ENCODE measurements at places on chromosomes 13 and 19. TPM values are rescaled to one million over a fixed set of nuclear protein-coding genes. Genes with fewer than 3 reads are reported as not detected.

GRCh38 chr13:108003626-108004025 is 211.7 kb downstream of the LIG4 start:
- DNase-seq, result no peak

- no peak for DNase-seq
Measured at GRCh38 chr19:28313633-28314032, 899.3 kb downstream of the UQCRFS1 start.

DNA sequence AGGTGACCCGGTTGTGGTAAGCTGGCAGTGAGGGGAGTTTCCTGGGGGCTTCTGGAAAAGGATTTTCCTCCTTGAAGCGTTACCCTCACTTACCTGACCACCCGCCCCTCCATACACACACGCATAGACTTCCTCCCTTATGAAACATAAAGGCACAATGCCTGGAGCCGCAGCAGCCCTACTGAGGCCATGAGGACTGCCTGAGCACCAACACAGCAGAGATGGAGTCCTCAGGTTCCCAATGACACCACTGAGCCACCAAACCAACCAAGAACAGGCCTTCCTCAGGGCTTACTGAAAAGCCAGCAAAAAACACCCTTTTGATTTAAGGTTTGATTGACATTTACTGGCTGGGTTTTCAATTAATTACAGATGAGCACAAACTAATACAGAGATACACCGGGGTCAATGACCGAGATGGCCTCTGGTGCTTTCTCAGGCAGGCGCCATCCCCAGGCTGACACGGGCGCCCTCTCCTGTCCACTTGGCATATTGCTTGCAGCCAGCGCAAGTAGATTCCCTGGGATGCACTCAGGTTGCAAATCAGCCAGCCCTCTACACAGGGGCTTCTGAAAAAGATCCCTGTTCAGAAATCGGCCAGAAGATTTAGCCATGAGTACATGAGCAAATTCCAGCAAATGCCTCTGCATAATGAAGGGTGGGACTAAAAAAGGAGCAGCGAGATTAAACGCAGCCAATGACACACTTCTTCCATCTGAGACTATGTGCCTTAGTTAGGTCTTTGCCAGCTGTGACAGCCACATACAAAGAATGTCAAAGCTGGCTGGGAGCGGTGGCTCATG is 14.8 kb downstream of the OPA3 start:
- peak; percentile 84 for DNase-seq

- DNase-seq, result no peak
Measured at GRCh38 chr13:44293908-44294735, 79.5 kb upstream of the SERP2 start.

The IGFL1 gene
- total RNA-seq, result not detected

The ZNF296 gene
- total RNA-seq, result 5.4 TPM

The CCDC194 gene
- total RNA-seq, result not detected

DNA sequence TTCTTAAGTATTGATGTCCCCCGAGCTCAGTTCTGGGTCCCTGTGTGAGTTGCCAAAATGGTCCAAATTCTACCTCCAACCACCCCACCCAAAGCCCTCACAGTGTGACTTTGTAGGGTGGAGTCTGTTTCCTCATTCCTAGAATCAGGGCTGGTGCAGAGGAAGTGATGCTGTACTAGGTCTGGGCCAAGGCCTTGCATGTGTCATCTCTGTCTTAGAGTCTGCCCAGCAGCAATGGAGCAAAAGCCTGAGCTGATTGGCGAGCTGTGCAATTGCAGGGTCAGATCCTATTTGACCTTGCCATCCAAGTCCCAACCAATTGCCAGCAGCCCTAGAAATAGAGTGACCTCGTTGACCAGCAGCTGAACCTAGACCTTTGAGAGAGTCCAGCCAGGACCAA is 97.0 kb upstream of the ANKRD10 start:
- DNase-seq, result no peak

GRCh38 chr13:24006520-24007248 is 109.4 kb upstream of the C1QTNF9B start:
- DNase-seq, result no peak

The MEIOSIN gene
- total RNA-seq, result not detected

- no peak for DNase-seq
Measured at GRCh38 chr13:109158383-109158782, 529.0 kb downstream of the MYO16 start.

GRCh38 chr13:97077341-97077740 is 83.1 kb upstream of the OXGR1 start:
- no peak for DNase-seq

GRCh38 chr19:7247155-7247554 is 47.1 kb downstream of the INSR start:
- DNase-seq, result no peak

The MAB21L1 gene
- total RNA-seq, result 4.1 TPM

DNA sequence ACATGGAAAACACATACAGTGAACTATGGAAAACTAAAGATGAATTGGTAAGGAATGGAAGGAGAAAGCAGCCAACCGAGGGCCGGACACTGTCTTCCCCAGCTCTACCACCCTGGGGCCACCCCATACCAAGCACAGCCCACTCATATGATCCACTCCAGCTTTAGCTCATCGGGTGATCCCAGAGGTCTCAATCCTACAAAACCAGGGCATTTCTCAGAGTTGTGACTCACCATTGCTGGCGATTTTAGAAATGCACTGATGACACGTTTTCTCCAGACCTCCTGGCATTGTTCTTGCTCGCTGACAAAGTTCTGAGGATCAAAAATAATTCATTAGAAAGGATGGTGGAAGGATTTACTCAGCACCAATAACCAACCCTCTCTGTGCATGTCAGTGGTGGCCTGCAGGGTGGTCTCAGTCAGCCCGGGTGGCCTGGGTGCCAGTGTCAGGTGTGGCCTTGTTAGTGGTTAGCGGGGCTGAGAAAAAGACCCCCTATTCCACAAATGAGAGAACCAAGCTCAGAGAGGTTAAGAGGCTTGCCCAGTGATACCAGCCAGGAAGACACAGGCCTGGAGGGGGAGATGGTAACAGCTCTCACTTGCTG is 6.6 kb downstream of the TMEM272 start:
- no peak for DNase-seq

DNA sequence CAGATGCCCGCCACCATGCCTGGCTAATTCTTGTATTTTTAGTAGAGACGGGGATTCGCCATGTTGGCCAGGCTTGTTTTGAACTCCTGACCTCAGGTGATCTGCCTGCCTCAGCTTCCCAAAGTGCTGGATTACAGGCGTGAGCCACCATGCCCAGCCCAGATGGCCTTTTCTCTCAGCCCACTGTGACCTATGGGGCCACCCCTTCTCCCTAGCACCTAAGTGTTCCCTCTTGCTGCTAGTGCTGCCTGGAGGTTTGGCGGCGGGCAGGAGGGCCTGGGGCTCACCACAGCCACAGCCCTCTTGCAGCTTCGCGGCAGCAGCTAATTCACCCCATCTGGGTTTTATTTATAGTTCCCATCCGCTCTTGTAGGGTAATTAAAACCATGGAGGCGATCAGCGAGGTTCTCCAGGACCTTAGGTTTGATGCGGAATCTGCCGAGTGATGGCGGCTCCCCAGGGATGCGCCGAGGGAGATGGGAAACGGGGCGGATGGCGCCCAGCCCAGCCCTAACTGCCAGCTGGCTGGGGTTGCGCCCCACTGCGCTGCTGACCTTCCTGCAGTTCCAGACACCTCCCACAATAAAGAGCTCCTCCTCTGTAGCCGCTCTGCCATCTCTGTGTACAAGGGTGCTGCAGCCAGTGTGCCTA is 3.3 kb downstream of the REX1BD start:
- no peak for DNase-seq

GRCh38 chr19:35501684-35502083 is 11.4 kb upstream of the KRTDAP start:
- no peak for DNase-seq

DNA sequence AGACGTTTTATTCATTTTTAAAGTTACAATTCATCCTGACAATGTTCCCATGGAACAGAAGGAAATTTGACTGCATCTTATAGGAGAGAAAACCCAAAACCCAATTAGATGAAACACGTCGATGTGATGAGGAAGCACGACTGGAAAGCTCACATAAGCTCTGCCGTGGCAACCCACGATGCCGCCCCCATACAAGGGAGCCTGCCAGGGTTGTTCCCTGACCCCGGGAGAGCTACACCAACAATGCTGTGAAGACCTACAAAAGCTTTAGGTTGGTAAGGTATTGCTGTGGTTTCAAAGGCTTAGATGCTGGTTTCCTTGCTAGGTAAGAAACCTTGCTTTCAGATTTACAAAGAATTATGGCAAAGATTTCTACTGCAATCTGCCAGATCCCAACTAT is 393.1 kb downstream of the KLF12 start:
- no peak for DNase-seq

- no peak for DNase-seq
Measured at GRCh38 chr19:418761-419671, 10.1 kb upstream of the C2CD4C start.

The LILRB4 gene
- 2.8 TPM for total RNA-seq

The SYNGR4 gene
- total RNA-seq, result not detected

The CD209 gene
- total RNA-seq, result 31.4 TPM

GRCh38 chr19:42078538-42079275 is 2.7 kb downstream of the ZNF574 start:
- DNase-seq, result no peak

DNA sequence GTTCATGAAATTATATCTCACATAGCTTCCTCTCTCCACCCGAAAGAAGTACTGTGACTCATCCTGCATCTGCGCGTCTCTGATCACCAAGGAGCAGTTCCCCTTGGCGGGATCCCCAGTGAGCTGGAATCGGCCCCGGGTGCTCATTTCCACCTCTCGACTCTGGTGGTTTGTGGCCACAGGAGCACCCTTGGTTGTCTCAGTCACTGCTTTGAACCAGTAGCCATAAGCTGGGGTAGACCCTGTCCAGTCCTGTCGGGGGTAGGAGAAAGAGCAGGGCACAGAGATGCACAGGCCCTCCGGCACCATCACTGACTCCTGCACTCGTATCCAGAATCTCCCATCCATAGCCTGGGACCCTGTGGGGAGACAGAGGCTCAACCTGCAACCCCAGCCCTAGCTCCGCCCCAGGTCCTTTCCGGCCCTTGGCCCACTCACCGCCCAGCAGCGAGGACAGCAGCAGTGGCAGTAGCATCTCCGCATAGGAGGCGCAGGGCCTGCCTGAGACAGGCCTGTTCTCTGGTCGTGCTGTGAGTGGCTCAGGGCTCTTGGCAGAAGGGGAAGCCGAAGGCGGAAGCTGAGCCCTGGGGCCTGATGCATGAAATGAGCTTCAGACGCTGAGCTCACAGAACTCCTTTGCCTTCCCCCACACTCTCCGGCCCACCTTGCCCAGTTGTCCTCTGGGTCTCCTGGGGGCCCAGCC is at the start of gene SIGLEC10:
TSS of gene SIGLEC10 (minus strand) at position 536 of the 703 bp plus-strand sequence. CDS start at position 475, 61 bp downstream.
- peak; percentile 88 for DNase-seq

DNA sequence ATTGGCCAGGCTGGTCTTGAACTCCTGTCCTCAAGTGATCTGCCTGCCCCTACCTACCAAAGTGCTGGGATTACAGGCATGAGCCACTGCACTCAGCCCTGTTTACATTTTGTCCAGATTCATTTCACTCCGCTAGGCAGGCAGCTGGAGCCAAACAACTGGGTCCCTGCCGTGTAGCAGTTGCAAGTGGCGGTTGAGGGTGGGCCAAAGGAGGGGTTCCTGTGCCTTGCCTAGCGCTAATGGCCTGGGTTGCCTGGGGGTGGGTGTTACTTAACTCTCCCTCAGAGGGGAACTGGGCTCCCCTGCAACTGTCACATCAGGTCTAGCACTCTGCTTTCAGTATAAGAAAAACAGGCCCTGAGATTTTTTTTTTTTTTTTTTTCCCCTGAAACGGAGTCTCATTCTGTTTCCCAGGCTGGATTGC is 7.4 kb downstream of the ACP5 start:
- no peak for DNase-seq

- DNase-seq, result no peak
Measured at GRCh38 chr19:32879741-32880140, 10.2 kb upstream of the SLC7A9 start.

GRCh38 chr13:48038761-48039160 is 1.2 kb downstream of the NUDT15 start:
- no peak for DNase-seq

DNA sequence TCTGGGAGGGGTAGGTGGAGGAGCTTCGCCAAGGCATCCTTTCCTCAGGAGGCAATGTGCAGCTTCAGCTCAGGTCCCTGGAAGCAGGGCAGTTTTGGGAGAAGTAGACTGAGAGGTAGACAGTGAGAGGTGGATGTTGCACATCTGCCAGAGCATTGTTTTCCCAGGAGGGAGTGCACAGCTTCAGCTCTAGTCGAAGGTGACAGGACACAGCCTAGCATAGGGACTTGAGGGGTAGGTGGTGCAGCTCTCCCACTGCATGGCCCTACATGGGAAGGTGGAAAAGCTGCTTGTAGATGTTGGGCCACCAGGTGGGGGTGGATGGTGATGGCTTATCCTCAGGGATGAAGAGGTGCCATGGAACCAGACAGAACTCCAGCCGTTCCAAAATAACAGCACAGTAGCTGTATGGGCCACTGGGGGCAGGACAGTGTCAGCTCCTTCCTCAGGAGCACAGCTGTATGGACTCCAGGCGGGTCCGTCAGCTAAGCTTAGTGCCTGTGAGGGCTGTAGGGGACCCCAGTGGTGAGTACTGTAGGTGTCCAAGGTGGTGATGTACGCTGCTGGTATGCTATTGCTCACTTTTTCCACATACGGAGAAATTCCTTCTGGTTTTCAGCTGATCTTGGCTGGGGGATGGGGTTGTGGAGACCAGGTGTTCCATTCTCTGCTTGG is 17.4 kb upstream of the ZNF543 start:
- DNase-seq, result no peak

The CYP4F12 gene
- total RNA-seq, result 736 TPM

- no peak for DNase-seq
Measured at GRCh38 chr13:42478531-42479156, 95.3 kb upstream of the TNFSF11 start.

DNA sequence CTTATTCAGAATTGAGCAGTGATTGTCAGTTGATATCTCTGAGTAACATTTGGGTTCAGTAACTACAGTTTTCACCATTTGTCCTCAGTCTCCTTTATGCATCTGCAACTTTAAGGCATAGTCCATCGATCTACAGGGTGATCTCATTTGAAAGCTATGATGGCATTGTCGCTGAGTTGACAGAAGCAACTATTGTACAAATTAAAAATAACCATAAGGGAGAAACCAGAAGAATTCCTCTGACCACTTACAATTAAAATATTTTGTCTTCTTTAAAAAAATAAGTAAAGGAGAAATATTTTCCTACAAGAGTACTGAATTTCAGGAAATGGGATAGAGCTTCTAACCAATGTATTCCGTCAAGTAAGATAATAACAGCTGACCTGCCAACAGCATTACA is 30.6 kb downstream of the RAP2A start:
- no peak for DNase-seq

- DNase-seq, result peak; percentile 85
Measured at GRCh38 chr19:2034729-2035589, 16.1 kb downstream of the MKNK2 start.

The CNMD gene
- total RNA-seq, result not detected

The ZNF69 gene
- total RNA-seq, result 16.6 TPM

The IGFL2 gene
- not detected for total RNA-seq

- no peak for DNase-seq
Measured at GRCh38 chr13:112248862-112249592, 127.1 kb upstream of the SPACA7 start.
